ENCODE measurements at places on chromosomes 2 and 18.

DNA sequence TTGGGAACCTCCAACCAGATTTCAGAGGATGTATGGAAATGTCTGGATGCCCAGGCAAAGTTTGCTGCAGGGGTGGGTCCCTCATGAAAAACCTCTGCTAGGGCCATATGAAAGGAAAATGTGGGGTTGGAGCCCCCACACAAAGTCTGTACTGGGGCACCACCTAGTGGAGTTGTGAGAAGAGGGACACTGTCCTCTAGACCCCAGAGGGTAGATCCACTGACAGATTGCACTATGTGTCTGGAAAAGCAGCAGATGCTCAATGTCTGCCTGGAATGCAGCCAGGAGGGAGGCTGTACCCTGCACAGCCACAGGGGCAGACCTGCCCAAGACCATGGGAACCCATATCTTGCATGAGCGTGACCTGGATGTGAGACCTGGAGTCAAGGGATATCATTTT, 573.7 kb upstream of the NXPH2 start:
- no peak for DNase-seq

- DNase-seq, result no peak
These were observed 31.9 kb upstream of the RPIA start for GRCh38 chr2:88659538-88659915.

DNA sequence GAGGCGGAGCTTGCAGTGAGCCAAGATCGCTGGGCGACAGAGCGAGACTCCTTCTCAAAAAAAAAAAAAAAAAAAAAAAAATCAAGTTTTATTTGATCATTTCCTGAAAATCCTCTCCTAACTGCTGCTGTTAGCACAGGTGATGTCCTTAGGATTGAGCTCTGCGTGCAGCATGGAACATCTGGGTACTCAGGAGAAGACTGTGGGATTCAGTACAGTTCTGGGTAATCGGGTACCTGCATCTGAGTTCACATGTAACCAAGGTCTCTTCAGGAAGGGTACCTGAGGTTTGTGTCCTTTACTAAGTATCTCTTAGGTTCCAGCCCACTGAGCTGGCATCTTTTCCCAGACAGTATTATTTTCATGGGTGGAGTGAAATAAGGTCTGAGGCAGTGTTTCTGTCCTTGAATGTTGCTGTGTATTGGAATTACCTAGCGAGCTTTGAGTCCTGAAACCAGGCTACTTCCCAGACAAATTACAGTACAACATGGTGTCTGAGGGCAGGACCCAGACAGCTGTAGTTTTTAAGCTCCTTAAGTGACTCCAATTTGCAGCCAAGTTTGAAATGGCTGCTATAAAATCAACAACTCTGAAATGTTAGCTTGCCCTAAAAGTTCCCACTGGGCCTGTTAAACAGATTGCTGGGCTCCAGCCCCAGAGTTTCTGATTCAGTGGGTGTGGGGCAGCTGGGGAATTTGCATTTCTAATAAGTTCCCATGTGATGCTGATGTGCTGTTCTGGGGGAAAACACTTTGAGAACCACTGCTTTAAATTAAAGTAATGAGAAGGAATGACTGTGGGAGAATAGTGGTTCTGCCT, 120.5 kb downstream of the PMAIP1 start:
- no peak for DNase-seq

- no peak for DNase-seq
These were observed 24.8 kb upstream of the ZFP36L2 start for GRCh38 chr2:43251171-43251731.
